ENCODE measurements at places on chromosomes 5 and 9.

DNA sequence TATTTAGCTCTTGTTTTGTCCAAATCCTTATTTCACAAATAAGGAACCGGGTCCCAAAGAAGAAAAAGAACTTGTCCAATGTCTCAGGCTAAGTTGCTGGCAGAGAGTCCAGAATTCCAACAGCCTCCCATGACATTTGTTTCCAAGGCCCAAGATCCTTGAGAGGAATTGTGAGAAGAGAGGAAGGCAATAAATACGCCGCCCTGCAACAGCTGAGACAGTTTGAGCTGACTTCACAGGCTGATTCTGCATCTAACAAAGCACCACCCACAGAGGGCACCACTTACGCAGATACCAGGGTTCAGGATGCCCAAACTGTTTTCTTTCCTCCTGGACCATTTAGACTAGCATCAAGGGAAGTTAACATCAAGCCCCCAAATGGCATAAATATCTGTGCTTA lies 211.3 kb downstream of the FAM114A2 start:
- DNase-seq, result no peak

- DNase-seq, result no peak
These were observed 5.9 kb downstream of the TRIO start for GRCh38 chr5:14148890-14149671.

DNA sequence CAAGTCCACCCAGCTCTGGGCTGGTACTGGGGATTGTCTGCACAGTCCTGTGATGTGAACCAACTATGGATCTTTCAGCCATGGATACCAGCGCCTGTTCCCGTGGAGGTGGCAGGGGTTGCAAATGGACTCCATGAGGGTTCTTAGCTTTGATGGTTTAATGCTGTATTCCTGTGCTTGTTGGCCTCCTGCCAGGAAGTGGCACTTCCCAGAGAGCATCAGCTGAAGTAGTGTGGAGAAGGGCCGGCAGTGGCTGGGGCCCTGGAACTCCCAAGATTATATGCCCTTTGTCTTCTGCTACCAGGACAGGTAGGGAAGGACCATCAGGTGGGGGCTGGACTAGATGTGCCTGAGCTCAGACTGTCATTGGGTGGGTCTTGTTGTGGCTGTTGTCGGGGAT lies 1104.8 kb upstream of the COX7C start:
- no peak for DNase-seq

DNA sequence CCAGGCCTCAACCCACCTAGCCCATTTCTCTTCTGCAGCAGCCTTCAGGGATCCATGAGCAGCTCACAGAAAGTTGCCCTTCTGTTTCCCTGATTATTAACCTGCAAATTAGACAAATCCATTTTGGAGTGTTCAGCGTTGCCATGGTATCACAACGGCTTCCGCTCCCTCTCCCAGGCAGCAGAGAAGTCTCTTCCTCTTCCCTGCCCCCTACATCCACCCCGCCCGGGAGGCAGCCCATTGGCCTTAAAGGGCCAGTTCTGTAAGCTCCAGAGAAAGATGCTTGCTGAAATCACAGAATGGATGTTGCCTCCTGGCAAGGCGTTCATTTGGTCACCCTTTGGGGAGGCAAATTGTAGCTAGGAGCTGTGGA lies 47.7 kb upstream of the BOD1 start:
- no peak for DNase-seq

GRCh38 chr5:72817076-72817481 lies 618 bp downstream of the TNPO1 start:
- DNase-seq, result peak; percentile 37

- no peak for DNase-seq
These were observed 31.1 kb downstream of the ATP6V0E1 start for GRCh38 chr5:173014671-173015070.

GRCh38 chr5:118818604-118819003 lies 169.7 kb downstream of the DTWD2 start:
- DNase-seq, result no peak

GRCh38 chr5:33444542-33444941 lies 3.8 kb downstream of the TARS1 start:
- DNase-seq, result no peak

DNA sequence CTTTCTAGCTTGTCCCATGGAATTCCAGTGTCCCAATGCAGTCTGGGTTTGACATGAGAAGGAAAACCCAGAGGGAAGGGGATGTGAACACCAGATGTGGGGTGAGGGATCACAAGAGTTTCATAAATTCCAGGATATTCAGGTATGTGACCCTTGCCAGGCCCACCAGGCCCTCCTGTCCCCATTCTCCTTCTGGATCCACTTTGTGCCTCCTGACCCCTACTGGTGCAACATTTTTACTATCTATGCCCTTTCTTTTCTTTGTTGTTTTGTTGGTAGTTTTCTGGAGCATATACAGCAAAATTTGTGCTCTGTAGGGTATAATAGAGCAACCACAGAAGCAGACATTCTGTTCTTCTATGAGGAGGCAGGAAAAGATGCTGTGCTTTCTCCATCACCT lies 597.0 kb upstream of the GRAMD2B start:
- no peak for DNase-seq

DNA sequence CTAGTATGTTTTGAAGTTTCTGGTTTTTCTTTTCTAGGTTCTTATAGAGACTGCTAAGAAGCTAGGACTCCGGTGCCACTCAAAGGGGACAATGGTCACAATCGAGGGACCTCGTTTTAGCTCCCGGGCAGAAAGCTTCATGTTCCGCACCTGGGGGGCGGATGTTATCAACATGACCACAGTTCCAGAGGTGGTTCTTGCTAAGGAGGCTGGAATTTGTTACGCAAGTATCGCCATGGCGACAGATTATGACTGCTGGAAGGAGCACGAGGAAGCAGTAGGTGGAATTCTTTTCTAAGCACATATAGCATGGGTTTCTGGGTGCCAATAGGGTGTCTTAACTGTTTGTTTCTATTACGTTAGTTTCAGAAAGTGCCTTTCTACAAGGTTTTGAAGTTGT lies 52.2 kb downstream of the MTAP start:
- peak; percentile 96 for DNase-seq

DNA sequence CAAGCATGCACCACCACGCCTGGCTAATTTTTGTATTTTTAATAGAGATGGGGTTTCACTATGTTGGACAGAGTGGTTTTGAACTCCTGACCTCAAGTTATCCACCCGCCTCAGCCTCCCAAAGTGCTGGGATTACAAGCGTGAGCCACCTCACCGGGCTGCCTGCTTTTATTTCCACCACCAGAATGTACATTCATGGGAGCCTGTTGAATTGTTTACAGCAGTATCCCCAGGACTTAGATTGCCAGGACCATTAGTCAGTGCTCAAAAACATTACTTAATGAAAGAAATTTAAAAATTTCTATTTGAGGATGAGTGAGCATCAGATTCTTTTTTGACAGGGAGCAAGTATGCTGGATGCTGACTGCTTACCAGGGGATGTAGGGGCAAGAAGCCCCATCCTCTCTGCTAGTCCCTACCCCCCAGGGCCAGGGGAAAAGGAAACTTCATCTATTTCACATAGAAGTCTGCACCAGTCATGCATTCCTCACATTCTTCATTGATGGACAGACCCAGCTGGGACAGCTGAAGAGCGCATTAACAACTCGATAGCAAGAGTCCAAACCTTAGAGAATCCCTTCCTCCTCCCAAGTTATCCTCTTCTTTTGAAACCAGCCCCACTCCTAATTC lies 10.3 kb upstream of the RGMB start:
- no peak for DNase-seq

- no peak for DNase-seq
These were observed 91.7 kb upstream of the CER1 start for GRCh38 chr9:14814249-14814628.
